ENCODE measurements at places on chromosomes 5 and 9.

GRCh38 chr5:53337827-53338226, 142.6 kb upstream of the FST start:
- ATAC-seq: no peak

GRCh38 chr5:10268100-10268499, 18.0 kb downstream of the CCT5 start:
- ATAC-seq: no peak

GRCh38 chr9:133789778-133790177, 51.6 kb upstream of the SARDH start:
- ATAC-seq: no peak

DNA sequence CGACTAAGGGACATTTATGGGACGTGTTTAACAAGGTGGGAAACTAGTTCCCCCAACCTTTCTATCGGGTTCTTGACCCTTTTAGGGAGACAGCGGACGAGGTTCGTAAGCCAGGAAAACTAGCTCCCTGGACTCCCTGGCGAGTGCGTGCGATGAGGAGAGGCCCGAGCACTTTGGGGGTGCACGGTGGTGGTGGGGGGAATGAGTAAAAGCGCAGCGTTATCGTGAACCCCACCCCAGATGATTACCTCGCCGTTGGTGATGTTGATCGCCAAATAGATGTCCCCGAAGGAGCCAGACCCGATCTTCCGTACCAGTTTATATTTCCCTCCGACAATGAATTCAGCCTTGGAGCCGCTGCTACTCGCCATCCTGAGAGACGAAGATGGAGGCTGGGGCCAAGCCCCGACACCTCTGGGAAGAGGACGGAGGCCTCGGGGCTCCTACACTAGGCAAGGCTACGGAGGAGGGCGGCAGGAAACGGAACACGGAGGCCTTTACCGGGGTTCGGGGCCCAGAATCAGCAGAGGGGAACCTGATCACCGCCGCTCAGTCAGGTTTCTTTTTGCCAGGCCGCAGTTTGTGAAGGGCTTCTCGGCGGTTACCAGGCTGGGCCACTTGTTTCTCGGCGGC, 529 bp downstream of the CSNK1A1 start:
- no peak for ATAC-seq

DNA sequence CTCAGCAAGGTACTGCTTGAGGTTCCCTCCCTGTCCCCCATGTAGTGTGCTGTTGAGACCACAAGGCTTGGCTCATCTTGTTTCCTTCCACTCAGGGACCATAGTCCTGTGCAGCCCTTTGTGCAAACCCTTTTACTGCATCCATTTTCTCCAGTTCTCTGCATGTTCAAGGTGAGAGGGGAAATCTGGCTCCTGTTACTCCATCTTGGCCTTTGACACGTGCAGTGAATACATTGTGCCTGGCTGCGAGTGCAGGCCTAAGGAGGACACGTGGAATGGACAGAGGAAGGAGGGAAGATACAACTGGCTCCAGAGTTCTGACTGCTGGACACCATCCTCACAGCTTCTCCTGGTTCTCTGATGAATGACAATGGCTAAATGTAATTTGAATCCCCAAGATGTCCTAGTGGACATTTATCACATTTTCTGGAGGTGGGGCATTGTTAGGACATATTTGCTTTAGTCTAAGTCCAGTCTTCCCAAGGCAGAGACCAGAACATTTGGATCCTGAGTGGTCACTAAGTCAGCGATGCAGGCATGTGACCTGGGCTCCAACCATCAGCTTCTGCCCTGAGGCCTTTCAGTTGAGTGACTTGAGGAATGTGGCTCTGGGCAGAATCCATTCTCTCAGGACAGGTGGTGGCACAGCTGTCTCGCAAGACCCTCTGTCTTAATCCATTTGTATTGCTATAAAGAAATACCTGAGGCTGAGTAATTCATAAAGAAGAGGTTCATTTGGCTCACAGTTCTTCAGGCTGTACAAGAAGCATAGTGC, 189.0 kb upstream of the DAP start:
- ATAC-seq: no peak

GRCh38 chr5:71887680-71888079, 168.6 kb downstream of the CARTPT start:
- ATAC-seq: peak; percentile 84

- ATAC-seq: no peak
Measured at GRCh38 chr9:121185774-121186403, 15.8 kb downstream of the RAB14 start.

DNA sequence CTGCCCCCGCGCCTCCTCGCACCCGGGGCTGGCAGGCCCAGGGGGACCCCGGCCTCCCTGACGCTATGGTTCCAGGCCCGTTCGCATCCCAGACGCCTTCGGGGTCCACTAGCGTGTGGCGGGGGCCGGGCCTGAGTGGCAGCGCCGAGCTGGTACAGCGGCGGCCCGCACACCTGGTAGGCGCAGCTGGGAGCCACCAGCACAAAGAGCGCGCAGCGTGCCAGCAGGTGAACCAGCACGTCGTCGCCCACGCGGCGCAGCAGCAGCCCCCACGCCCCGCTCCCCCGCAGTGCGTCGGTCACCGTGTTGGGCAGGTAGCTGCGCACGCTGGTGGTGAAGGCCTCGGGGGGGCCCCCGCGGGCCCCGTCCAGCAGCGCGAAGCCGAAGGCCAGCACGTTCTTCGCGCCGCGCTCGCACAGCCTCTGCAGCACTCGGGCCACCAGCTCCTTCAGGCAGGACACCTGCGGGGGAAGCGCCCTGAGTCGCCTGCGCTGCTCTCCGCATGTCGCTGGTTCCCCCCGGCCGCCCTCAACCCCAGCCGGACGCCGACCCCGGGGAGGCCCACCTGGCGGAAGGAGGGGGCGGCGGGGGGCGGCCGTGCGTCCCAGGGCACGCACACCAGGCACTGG, 548 bp downstream of the TERT start:
- ATAC-seq: no peak

- ATAC-seq: no peak
Measured at GRCh38 chr5:4780633-4781032, 359.5 kb upstream of the ADAMTS16 start.

DNA sequence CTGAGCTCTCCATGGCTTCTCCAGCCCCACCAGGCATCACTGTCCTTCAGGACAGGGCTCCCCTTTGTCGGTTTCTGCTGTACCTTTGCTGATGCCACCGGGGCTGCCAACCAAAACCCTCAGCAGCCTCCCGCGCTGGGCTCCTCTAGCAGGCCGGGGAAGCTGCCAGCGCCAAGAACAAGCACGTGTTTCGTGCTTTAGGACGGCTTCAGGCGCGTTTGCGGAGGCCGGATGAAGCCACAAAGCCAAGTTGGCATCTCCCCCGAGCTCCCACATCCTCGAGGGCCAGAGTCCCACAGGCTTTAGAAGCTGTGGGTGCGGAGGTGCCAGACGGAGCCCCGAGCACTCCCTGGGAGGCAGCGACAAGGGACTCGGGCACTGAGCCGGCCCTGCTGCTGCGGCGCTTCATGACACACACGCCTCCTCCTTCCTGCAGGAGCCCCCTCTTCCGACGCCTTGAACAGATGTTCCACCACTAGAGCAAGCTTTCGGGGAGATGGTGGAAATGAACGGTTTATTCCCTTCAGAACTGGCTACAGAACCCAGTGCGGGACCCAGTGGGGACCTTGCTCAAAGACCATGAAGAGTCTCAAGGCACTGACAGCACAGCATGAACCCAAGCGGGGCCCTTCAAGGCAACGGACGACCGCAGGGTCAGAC, 36.7 kb downstream of the SARDH start:
- no peak for ATAC-seq

DNA sequence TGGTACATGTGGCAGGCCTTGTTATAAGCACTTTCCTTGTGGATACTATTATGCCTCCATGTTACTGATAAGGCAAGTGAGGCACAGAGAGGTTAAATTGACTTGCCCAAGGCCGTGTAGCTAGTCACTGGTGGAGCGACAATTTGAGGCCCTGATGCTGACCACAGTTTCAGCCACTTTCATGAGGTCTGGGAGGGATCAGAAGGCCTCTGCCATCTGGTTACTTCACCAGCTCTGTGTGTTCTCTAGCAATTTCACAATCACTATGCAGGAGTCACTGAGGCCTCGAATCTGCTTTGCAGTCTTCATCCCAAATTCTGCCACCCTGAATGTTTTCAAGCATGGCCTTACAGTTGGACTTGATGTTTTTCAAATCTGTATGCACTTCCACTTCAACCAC, 9.1 kb downstream of the LRRC70 start:
- ATAC-seq: no peak

DNA sequence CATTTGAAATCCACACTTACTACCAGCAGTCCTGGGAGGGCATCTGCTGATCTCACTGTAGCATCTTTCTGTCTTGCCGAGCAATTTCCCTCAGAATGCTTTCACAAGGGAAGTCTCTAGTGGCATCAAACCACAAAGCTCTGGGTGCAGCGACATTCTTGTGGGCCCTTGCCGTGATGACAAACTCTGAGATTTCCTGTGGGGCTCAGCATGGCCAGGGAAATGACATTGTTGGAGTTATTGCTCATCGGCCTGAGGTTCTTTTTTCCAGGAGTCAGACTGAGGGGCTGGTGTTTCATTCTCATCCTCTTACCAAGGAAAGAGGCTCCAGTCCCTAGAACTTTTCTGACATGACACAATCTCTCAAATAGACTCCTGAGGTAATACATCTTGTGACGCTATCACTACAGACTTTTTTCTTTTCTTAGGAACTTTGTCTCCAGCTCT, 51.4 kb downstream of the PFDN1 start:
- peak; percentile 17 for ATAC-seq

- no peak for ATAC-seq
Measured at GRCh38 chr5:586751-587285, 25.3 kb upstream of the CEP72 start.
